ENCODE measurements at places on chromosomes 3 and 15. TPM values are rescaled to one million over a fixed set of nuclear protein-coding genes. Genes with fewer than 3 reads are reported as not detected.

- DNase-seq = no peak
Observed at GRCh38 chr3:48467473-48468267, 21.1 kb downstream of the ATRIP start.

- no peak for DNase-seq
Observed at GRCh38 chr3:23455775-23456174, 252.6 kb downstream of the UBE2E2 start.

- peak; percentile 11 for DNase-seq
Observed at GRCh38 chr3:197028728-197029510, 698 bp downstream of the MELTF start.

DNA sequence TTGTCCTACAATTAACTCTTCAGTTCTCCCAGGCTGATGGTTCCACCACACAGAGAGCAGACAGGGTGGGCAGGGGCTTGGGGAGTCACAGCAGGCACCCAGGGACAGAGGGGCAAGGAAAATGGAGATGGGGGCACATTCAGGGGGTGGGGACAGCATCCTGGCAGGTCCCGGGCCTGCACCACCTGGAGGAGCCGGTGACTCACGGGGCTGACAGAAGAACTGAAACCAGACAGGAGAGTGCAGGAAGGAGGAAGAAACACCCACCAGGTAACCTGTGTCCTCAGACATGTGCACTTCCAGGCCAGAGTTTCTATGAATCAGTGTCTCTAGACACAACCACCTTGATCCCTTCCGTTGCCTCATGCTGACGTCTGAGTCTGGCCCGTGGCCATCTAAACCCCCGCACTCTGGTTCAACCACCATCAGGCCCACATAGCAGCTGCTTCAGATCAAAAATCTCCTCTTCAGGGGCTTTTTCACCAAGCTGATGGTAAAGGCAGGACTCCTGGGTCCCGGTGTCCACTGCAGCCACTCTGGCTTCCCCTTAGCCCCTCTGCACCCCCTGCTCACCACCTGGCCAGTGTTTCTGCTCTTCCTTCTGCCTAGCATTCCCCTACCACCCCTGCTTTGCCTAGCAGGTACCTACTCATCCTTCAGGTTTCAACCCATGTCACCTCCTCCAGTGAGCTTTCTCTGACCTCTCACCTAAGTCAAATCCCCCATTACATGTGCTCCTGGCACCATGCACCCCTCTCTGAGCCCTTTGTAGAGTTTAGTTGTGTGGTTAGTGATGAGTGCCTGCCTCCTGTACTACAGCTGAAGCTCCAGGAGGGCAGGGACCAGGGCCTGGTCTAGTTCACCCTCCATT, 16.5 kb upstream of the CYP11A1 start:
- peak; percentile 37 for DNase-seq

DNA sequence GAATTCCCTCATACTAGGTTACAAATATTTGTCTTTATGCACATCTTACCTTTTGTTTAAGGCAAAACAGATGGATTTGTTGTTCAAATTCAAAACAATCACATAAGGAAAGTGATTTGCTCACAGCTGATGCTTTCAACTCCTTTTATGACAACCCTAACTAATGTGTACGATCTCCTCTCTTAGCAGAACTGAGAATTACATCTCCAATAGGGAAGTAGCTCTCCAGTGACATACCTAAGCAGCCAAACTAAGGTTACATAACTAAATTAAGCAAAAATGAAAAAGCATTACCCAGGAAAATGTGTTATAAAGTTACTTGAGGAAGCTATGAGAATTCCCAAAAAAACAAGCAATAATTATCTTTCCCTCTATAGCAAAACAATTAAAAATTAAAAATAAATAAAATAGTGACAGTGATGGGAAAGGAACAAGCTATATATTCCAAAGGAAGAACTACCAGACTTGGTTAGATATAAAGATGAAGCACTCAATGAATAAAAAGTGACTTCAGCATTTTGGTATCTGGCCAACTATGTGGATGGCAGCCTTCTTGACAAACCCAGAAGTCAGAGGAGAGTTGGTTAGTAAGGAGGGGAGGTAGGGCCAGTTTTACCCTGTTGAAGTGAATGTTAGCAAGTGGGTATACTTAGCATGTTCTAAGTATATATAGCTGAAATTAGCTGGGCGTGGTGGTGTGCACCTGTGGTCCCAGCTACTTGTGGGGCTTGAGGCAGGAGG, 32.4 kb downstream of the PEAK1 start:
- no peak for DNase-seq

DNA sequence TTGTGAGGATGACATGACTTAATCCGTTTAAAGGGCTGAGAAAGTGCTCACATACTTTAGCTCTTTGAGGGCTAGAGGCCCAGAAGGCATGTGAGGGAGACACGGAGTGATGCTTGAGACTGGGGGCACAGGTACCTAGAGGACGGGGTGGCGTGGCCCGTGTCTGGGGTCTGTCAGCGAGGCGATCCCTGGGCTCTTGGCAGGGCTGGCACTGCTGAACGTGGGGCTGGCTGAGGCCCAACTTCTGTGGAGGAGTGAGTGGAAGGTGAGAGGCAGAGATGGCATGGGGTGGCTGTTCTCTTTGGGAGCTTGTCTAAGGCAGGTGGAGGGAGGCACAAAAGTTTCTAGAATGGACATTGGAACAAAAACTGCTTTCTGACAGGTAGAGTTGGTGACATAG, 9.5 kb downstream of the SEMA4B start:
- no peak for DNase-seq

GRCh38 chr15:69087366-69087976, 73.0 kb upstream of the GLCE start:
- DNase-seq = no peak

DNA sequence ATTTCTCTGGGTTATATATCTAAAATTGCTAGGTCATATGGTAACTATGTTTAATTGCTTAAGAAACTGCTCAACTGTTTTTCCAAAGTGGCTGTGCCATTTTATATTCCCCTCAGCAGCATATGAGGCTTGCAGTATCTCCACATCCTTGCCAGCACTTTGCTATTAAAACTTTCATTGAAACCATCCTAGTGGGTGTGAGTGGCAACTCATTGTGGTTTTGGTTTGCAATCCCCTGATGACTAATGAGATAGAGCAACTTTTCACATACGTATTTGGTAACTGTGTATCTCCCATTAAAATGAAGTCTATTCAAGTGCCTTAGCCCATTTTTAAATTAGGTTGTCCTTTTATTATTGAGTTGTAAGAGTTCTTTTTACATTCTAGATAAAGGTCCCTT, 17.3 kb downstream of the KPNA1 start:
- DNase-seq = no peak

GRCh38 chr15:66573719-66574595, 8.2 kb upstream of the LCTL start:
- peak; percentile 30 for DNase-seq

GRCh38 chr15:89195836-89196235, 25.5 kb downstream of the RLBP1 start:
- DNase-seq = no peak

- no peak for DNase-seq
Observed at GRCh38 chr3:120062474-120062873, 31.8 kb downstream of the GSK3B start.

GRCh38 chr3:159077860-159078259, 276.0 kb downstream of the MFSD1 start:
- DNase-seq = no peak

- DNase-seq = no peak
Observed at GRCh38 chr3:114299941-114300624, 6.3 kb downstream of the TIGIT start.

- DNase-seq = no peak
Observed at GRCh38 chr3:156448300-156448699, 106.6 kb downstream of the SSR3 start.

- DNase-seq = peak; percentile 35
Observed at GRCh38 chr3:128698211-128699047, 27.6 kb upstream of the RAB7A start.

DNA sequence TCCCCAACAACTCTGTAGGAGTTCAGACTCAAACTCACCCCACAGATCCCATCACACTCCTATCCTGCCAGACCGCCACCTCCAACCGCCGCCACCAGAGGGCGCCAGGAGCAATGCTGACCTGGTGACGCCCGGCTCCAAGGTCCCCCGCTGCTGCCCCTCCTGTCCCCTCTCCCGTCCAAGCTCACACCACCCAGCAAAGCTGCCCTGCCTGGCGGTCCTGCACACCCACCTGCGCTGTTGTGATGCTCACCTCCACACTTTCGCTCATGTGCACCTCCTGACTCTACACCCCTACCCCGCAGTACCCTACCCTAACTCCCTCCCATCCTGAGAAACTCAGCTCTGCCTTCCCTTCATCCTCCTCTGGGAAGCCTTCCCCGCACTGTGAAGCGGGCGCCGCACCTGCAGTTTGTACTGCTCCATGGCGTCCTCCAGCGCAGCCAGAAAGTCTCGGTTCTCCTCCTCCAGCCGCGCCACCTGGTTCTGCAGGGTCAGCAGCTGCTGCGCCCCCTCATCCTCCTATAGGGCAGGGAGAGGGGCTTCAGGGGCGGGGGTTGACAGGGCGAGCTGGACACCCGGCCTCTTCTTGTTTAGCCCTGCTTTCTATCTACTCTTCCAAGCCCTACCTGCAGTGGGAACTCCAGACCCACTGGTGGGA, 7.9 kb downstream of the KIF7 start:
- DNase-seq = peak; percentile 67

- DNase-seq = no peak
Observed at GRCh38 chr15:58444056-58444455, 12.3 kb downstream of the LIPC start.

GRCh38 chr3:196220587-196220986, 4.3 kb downstream of the SLC51A start:
- no peak for DNase-seq

GRCh38 chr3:5036858-5037257, 57.6 kb downstream of the BHLHE40 start:
- DNase-seq = no peak

DNA sequence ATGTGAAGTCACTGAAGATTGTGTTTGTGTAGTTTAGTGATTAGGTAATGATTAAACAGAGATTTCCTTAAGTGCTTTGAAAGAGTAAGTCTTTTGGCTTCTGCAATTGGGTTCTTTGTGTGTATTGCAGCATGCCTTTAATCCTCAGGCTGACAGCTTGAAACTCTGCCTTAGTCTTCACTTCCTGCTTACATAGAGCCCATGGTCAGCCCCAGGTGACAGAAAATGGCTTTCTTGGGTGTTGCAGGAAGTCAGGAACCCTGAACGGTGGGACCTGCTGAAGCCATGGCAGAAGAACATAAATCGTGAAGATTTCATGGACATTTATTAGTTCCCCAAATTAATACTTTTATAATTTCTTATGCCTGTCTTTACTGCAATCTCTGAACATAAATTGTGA, 61.3 kb downstream of the KBTBD8 start:
- DNase-seq = no peak

DNA sequence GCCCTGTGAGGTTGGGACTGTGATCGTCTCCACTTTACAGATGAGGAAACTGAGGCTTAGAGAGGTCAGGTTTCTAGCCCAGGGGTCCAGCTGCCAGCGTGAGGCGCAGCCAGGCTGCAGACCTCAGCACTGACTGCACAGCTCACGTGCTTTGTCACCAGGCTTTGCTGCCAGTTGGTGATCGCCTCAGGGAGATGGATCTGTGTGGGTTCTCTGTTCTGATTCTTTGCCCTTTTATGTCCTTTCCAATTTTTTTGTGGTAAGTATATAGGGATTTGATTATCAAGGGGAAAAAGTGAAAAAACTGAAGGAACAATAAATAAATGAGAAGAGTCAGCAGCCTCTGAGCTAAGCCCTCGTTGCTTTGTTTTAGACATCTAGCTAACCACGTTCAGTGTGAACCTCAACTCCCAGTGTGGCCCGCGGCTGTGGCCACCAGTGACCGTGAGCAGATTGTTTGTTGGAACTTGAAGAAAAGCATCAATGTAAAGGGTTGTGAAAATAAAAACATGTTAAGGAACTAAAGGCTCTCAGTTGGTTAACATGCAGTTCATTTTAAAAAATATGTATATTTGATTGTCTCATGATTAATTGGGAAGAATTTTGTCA, 117.6 kb downstream of the PDE8A start:
- no peak for DNase-seq

DNA sequence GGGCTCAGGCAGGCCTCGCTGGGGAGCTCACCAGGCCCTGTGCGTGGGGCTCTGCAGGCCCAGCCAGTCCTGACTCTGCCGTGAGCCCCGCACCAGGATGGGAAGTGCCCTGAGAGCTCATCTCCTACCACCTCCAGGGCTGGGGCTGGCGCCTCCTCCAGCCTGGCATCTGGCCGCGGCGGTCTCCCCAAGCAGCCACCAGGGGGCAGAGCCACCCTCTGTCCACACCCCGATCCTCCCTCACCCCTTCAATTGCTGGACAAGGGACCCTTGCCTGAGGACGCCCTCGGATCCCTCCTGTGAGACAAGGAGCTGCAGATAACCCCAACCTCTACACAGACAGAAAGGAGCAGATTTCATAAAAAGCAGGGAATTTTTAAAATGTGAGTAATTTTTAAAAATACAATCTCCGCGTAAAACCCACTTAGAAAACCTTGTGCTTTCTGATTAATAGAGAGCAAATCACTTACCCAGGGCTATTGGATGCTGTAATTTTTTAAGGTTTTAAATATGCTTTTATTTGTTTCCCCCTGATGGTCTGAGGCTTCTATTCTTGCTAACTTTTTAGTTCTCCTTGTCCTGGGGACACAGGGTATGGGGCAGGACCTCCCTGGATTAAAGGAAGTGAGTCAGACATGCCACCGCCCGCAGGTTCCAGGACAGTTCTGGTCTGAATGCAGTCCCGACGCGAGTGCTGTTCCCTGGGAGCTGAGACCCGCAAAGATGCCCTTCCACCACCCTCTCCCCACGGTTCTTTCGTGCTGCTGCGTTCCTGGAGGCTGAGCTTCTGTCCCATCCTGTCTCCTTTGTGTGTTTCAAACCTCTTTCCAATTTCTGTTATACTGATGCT, 52.3 kb upstream of the CHRNA7 start:
- DNase-seq = peak; percentile 48

GRCh38 chr15:62637950-62638619, 404.5 kb upstream of the TPM1 start:
- no peak for DNase-seq

DNA sequence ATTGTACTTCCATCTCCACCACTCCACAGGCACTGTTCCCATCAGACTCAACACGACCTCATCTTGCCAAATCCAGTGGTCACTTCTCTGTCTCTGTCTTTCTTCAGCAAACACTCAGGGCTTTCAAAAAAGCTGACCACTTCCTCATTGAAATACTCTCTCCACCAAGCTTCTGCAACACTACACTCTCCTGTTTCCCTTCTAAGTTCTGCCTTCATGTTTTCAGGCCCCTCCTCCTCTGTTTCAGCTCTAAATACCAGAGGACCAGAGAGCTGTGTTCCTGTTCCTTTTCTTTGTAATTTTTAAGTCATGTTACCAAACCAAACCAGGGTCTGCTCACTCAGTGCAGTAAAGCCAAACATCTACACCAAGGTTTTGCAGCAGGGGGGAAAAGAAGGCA, 33.8 kb upstream of the ACP3 start:
- DNase-seq = peak; percentile 58

Gene LPP
- total RNA-seq = 219 TPM

Gene COLQ
- total RNA-seq = 2.9 TPM

Gene NGLY1
- total RNA-seq = 28.9 TPM

Gene TMEM207
- not detected for total RNA-seq

Gene CDHR4
- 27.0 TPM for total RNA-seq

Gene TOP2B
- 260 TPM for total RNA-seq

Gene CHST2
- 14.5 TPM for total RNA-seq

Gene CAMK2N2
- total RNA-seq = 0.23 TPM

Gene CA12
- 2.2 TPM for total RNA-seq

Gene PP2D1
- not detected for total RNA-seq

Gene KLHL40
- total RNA-seq = not detected

Gene SLC24A5
- total RNA-seq = not detected

Gene SKOR1
- total RNA-seq = 0.17 TPM

Measured in lung (tissue), 17 donors.